ENCODE measurements at places on chromosomes 1 and 21. TPM values are rescaled to one million over a fixed set of nuclear protein-coding genes. Genes with fewer than 3 reads are reported as not detected.
A peak's percentile ranks its signal among the peaks of the same experiment; 100 is the strongest.

Gene MRAP
- not detected for total RNA-seq

Gene RIMS3
- 1.7 TPM for total RNA-seq

Gene GABRD
- 6.8 TPM for total RNA-seq

- H3K27me3 ChIP-seq: no peaks in the 10 kb centered on the region
- H3K4me1 ChIP-seq: peaks cover 6% of the 10 kb centered on the region
- H3K4me3 ChIP-seq: no peak overlapping the region
- peak; percentile 32 for DNase-seq
- H3K36me3 ChIP-seq: peaks cover 24% of the 10 kb centered on the region
- no peak overlapping the region for H3K27ac ChIP-seq
Observed at GRCh38 chr1:32063261-32063681, 9.5 kb upstream of the TMEM39B start.

DNA sequence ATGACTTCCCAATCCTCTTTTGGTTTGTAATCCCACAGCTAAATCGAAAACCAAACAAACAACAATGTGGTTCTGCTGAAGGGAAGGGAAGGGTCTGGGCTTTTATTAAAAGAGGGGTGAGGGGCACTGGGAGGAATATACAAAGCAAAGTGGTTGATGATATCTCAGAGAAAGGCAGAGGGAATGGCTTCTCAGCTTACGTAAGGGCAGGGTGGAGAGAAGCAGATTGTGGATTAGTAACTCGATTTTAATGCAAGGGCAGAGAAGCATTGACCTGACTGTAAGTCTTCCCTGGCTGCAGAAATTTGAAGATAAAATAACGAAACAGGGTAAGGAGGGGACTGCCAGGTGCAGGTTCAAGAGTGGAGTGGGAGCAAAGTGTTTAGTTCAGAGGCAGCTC lies 438.2 kb upstream of the LRRC7 start:
- DNase-seq: no peak
- no peak overlapping the region for H3K4me3 ChIP-seq
- no peaks in the 10 kb centered on the region for H3K27me3 ChIP-seq
- no peak overlapping the region for H3K27ac ChIP-seq
- no peaks in the 10 kb centered on the region for H3K4me1 ChIP-seq
- no peaks in the 10 kb centered on the region for H3K36me3 ChIP-seq

DNA sequence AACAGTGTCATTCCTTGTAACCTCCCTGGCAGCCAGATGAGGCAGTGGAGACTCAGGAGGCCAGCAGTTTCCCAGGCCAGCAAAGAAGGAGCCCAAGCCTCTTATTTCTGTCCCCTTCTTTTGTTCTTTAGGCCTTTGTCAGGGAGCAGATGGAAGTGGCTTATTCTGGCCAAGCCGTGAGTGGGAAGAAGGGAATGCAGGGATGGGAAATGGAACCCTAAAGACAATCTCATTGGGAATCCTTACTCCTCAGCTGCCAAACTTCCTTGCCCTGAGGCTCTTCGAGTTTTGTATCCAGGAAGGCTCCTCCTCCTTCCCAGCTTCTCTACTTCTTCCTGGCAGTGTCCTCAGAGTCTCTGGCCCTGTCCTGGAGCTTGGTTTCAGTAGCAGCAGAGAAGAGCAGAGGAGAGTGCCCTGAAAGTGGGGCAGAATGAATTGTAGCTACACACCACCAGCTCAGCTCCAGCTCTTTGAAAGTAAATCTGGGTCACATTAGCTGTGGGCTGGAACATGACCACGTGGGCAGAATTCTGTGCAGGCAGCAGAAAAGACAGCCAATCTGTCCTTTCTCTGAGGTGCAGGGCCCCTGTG lies 63.9 kb downstream of the NDUFS5 start:
- H3K36me3 ChIP-seq: no peaks in the 10 kb centered on the region
- H3K27ac ChIP-seq: no peak overlapping the region
- no peak overlapping the region for H3K4me3 ChIP-seq
- H3K4me1 ChIP-seq: no peaks in the 10 kb centered on the region
- no peaks in the 10 kb centered on the region for H3K27me3 ChIP-seq

- H3K27ac ChIP-seq: no peak overlapping the region
- DNase-seq: no peak
- H3K36me3 ChIP-seq: no peaks in the 10 kb centered on the region
- no peaks in the 10 kb centered on the region for H3K4me1 ChIP-seq
- no peaks in the 10 kb centered on the region for H3K27me3 ChIP-seq
Observed at GRCh38 chr1:199482426-199482825, 545.1 kb upstream of the NR5A2 start.

GRCh38 chr21:41751611-41752011 lies 15.2 kb downstream of the RIPK4 start:
- peaks cover 3% of the 10 kb centered on the region for H3K27me3 ChIP-seq
- DNase-seq: peak; percentile 87
- no peak overlapping the region for H3K27ac ChIP-seq
- no peak overlapping the region for H3K4me3 ChIP-seq
- H3K36me3 ChIP-seq: peaks cover 4% of the 10 kb centered on the region

GRCh38 chr1:92459871-92460320 lies 26.8 kb downstream of the GFI1 start:
- no peaks in the 10 kb centered on the region for H3K27me3 ChIP-seq
- DNase-seq: peak; percentile 5
- H3K27ac ChIP-seq: no peak overlapping the region
- H3K4me1 ChIP-seq: no peaks in the 10 kb centered on the region
- H3K4me3 ChIP-seq: no peak overlapping the region
- H3K36me3 ChIP-seq: no peaks in the 10 kb centered on the region

Gene ATP13A2
- total RNA-seq: 50.6 TPM

DNA sequence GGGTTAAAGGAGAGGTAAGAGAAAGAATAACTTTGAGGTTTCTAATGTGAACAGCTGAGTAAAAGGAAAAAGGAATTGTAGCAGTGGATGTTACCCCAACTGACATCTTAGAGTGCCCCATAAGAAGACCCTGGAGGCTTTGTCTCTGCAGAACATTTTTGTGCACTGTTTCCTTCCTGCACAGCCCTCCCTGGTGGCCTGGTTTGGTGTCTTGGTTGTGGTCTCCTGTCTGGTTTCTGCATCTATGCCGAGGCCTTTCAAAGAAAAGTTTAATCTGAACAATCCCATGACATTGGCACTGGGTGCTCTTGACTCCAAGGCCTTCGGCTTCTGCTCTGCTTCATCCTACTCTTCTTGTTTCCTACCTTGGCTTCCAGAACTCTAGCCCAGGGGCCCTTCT lies 57.8 kb downstream of the RHOU start:
- no peak overlapping the region for H3K27ac ChIP-seq
- no peaks in the 10 kb centered on the region for H3K36me3 ChIP-seq
- no peak overlapping the region for H3K4me3 ChIP-seq
- no peaks in the 10 kb centered on the region for H3K27me3 ChIP-seq
- peaks cover 11% of the 10 kb centered on the region for H3K4me1 ChIP-seq

- no peak for DNase-seq
- no peaks in the 10 kb centered on the region for H3K27me3 ChIP-seq
- no peak overlapping the region for H3K4me3 ChIP-seq
- no peaks in the 10 kb centered on the region for H3K36me3 ChIP-seq
- H3K4me1 ChIP-seq: peaks cover 14% of the 10 kb centered on the region
Observed at GRCh38 chr21:28216976-28217523, 775.6 kb downstream of the LTN1 start.

DNA sequence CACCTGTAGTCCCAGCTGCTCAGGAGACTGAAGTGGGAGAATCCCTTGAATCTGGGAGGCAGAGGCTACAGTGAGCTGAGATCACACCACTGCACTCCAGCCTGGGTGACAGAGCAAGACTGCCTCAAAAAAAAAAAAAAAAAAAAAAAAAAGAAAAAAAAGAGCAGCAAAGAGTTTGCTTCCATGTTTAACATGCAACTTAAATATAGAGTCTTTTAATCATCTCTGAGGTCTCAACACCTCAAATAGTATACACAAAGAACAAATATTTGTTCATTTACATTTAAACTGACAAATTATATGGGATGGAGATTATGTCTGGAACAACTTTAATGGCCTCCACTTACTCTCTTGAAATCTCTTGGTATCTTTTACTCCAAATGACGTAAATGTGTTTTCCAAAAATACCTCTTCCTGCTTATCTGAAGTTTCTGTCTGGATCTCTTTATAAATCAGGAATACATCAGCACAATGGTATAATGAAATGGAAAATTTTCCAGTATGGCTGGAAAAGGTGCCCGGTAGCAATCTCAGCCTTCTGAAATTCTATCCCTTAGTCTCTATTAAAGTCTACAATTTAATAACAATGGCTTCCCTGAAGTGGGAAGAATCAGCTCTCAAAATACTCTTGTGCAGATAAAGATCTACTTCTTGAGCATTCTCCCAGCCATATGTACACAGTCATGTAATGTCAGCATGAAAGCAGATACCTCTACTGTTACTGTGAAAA lies 258.5 kb downstream of the OMA1 start:
- no peaks in the 10 kb centered on the region for H3K27me3 ChIP-seq
- H3K36me3 ChIP-seq: no peaks in the 10 kb centered on the region
- H3K4me1 ChIP-seq: no peaks in the 10 kb centered on the region
- no peak overlapping the region for H3K4me3 ChIP-seq

DNA sequence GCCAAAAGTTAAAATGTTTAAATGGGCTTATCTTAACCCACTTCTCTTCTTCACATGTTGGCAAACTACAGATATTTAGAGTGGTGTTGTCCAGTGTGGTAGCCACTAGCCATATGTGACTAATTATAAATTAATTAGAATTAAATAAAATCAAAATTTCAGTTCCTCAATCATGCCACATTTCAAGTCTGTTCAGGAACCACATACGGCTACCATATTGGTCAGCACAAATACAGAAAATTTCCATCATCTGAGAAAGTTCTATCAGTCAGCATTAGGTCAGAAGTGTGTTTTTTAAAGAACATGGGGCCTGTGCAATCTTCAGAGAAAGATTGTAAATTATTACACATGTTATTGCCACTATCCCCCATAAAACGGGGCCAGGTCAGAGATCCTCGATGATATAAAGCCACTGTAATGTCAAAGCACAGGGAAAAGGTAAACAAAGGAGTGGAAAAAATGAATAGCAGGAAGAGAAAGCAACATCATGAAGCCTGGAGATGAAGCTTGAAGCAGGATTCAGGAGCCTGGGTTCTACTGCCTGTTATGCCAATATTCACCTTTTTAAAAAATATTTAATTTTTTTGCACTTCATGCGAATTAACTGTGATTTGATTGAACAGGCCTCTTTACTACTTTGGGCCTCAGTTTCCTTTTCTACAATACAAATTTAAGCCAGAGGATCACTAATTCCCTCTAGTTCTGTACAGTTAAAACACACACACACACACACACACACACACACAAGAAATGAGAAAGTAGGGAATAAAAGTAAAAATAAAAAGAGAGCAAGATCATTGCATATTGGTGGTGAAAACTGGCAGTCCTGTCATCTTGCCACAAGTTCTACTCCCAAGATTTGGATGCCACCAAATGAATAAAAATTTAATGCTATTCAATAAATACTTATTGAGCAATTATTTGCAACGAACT lies 2.3 kb downstream of the RSBN1 start:
- no peaks in the 10 kb centered on the region for H3K27me3 ChIP-seq
- no peak for DNase-seq
- H3K27ac ChIP-seq: peak overlapping the region; percentile 4
- peaks cover 8% of the 10 kb centered on the region for H3K4me1 ChIP-seq

DNA sequence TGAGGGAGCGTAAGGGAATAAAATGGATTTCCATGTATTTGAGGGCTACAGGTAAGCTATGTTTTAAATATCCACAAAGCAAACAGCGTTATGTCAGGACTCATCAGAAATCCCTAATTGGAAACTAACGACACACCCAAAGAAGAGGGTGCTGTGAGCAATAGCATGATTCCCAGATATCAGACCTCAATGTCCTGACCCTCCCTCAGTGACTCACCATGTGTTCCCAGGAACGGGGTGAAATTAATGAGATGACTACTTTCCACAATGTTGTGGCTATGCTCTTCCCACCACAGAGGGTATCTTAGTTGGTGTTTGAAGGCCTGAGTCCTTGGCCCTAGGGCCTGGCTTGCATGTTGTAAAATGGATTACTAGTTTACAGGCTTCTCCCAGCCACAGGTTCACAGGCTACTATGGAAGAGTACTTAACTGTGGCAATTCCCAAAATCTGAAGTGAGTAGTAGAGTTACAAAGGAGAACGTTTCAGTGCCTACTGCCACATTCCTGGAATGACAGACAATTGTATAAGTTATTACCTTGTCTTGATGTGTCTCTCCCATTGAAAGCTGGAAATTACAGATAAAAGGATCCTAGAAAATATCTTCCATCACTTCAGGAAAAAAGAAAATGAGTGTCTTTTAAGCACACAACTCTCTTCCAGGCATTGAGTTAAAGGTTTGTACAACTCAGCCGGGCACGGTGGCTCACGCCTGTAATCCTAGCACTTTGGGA lies 1.7 kb upstream of the KRTAP11-1 start:
- H3K27me3 ChIP-seq: no peaks in the 10 kb centered on the region
- no peaks in the 10 kb centered on the region for H3K36me3 ChIP-seq
- H3K4me3 ChIP-seq: no peak overlapping the region
- no peak overlapping the region for H3K27ac ChIP-seq
- no peaks in the 10 kb centered on the region for H3K4me1 ChIP-seq
- DNase-seq: no peak

DNA sequence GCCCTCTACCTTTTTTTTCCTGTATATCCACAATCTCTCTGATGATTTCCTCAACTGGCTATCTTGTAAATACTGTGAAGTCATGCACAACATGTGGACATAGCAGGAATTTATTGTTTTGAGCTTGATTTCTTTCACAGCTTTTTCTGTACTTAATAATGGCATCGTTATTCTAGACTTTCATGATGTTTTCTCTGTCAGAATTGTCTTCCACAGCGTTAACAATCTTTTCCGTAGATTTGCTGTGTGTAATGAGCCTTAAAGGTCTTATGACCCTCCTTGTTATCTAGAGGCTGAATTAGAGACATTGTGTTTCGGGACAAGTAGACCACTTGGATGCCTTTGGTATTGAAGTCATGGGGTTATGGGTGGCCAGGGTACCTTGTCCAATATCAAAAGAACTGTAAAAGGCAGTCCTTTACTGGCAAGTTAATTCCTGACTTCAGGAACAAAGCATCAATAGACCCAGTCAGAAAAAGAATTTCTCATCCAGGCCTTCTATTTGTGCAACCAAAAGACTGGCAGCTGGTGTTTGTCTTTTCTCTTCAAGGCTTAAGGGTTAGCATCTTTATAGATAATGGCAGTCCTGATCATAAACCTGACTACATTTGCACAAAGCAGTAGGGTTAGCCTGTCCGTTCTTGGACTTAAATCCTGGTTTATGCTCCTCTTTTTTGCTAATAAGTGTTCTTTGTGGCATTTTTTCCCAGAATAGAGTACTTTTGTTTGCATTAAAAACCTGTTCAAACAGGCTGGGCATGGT lies 30.1 kb upstream of the CHAF1B start:
- peaks cover 20% of the 10 kb centered on the region for H3K36me3 ChIP-seq
- no peak overlapping the region for H3K27ac ChIP-seq
- DNase-seq: no peak
- H3K4me3 ChIP-seq: no peak overlapping the region
- no peaks in the 10 kb centered on the region for H3K4me1 ChIP-seq

GRCh38 chr1:23625459-23625858 lies 66.1 kb upstream of the RPL11 start:
- H3K27me3 ChIP-seq: no peaks in the 10 kb centered on the region
- H3K4me1 ChIP-seq: no peaks in the 10 kb centered on the region
- no peak overlapping the region for H3K4me3 ChIP-seq
- no peaks in the 10 kb centered on the region for H3K36me3 ChIP-seq
- DNase-seq: no peak
